ENCODE measurements at places on chromosomes 6 and 20.

DNA sequence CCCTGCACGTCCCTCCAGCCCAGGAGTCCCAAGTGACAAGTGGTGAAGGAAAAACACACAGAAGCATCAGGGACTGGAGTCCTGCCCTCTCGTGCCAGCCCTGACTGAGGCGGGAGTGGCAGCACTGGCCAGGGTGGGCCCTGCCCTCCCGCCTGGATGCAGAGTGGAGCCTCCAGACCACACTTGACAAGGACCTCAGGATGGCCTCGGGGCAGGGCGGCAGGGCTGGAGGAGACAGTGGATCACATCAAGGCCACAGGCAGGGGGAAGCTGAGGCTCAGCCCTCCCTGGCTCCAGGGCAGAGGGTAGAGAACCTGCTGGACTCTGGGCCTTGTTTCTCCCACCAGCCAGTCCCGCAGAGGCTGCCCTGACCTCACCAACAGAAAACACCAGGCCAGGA is 128.8 kb upstream of the CDH4 start:
- no peak for DNase-seq

GRCh38 chr6:139473731-139474130 is 99.3 kb upstream of the CITED2 start:
- no peak for DNase-seq

DNA sequence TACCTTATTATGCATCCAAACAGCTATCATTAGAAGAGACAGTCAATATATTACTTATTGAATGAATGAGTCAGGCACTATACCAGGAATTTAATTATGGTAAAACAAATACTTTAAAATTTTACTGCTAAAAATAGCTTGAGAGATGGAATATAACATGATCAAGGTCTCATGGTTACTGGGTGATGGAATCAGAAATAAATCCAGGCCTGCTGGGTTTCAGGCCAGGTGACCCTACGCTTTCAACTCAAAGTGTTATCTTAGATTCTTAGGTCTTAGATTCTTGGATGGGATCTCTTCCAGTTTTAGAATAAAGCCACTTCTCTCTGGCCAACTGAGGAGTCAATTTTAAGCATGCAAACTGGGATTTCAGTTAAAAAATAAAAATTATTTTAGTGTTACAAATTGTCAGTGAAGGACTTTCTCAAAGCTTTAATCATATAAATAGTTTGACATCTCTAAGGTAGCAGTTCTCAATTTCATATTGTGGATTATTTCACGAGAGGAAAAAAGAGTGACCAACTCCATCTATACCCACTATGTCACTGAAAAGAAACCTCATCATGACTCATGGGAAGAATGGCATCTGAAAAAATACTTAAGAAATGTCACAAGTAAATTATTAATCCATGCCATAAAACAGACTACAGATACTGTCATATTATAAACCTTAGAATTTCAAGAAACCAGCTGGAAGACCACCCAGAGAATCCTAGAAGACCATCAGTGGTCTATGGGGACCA is 283.4 kb upstream of the RUNX2 start:
- DNase-seq = no peak

- no peak for DNase-seq
Observed at GRCh38 chr6:112040956-112041355, 12.9 kb upstream of the CCN6 start.

DNA sequence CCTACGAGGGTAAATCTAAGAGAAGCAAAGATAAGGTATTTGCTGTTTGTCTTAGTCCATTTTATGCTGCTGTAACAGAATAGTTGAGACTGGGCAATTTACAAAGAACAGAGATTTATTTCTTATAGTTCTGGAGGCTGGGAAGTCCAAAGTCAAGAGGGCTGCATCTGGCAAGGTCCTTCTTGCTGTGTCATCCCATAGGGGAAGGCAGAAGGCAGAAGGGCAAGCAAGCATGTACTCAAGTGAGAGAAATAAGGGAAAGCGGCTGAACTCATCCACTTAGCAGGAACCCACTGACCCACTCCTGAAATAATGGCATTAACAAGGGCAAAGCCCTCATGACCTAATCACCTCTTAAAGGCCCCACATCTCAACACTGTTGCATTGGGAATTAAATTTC is 102.7 kb downstream of the AGPAT4 start:
- no peak for DNase-seq

DNA sequence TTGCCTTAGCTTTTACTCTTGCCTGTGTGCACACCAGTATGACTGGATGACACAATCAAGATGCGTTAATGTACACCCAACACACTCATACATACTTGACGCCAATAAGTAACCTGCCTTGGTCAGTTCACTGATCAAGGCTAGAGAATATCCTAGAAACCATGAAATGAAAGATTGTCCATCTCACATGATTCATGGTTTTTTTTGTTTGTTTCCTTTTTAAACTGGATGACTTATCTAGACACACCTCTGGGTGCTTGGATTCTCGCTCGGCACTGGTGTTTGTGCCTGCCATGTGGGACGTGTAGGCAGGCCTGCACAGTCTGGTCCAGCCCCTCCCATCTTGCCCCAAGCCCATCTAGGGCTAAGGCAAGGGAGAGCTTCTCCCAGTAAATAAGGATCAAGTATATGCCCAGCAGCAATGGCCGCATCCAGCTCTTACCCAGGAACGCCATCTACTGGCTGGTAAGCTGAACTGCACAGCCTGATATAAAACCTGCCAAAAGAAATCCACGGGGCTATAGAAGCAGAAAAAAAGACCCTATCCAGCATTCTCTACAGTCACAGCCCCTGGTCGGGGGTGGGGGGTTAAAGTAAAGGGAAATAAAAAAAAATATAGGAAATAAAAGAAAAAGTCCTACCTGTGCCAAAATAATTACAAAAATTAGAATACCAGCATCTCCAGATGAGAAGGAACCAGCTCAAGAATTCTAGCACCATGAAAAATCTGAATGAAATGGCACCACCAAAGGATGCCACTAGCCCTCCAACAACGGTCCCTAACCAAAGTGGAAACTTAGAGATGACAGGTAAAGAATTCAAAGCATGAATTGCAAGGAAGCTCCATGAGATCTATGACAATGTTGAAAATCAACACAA is 73.3 kb downstream of the OTOR start:
- DNase-seq = no peak

DNA sequence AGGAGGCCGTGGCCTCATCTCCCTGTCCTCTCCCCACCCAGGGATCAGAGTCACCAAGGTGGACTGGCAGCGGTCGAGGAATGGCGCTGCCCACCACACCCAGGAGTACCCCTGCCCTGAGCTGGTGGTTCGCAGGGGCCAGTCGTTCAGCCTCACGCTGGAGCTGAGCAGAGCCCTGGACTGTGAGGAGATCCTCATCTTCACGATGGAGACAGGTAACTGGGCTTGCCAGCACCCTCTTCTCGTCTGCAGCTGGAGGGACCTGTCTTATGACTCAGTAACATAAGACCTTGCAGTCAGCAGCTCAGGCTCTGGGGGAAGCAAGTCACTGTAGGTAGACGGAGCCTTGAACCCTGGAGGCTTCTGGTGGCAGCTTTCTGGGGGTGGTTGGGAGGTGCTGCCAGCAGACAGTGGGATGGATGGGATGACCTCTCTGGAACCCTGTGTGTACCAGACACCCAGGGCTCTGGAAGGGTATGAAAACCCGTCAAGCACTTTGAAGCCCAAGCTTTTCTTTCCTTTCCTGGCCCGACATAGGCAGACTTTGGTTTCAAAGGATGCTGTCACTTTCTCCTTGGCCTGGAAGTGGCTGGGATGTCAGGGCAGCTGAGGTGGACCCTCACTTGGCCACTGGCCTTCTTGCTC is 13.8 kb downstream of the TGM6 start:
- DNase-seq = no peak

GRCh38 chr20:11219192-11219591 is 545.4 kb upstream of the JAG1 start:
- no peak for DNase-seq

- no peak for DNase-seq
Observed at GRCh38 chr6:106446287-106446885, 85.9 kb downstream of the CRYBG1 start.

- no peak for DNase-seq
Observed at GRCh38 chr20:684676-685319, 9.2 kb upstream of the SCRT2 start.

GRCh38 chr6:1747531-1747930 is 137.8 kb downstream of the FOXC1 start:
- no peak for DNase-seq

GRCh38 chr6:32175322-32175710 is 568 bp downstream of the AGPAT1 start:
- no peak for DNase-seq

GRCh38 chr6:161367472-161367871 is 93.6 kb upstream of the AGPAT4 start:
- no peak for DNase-seq

DNA sequence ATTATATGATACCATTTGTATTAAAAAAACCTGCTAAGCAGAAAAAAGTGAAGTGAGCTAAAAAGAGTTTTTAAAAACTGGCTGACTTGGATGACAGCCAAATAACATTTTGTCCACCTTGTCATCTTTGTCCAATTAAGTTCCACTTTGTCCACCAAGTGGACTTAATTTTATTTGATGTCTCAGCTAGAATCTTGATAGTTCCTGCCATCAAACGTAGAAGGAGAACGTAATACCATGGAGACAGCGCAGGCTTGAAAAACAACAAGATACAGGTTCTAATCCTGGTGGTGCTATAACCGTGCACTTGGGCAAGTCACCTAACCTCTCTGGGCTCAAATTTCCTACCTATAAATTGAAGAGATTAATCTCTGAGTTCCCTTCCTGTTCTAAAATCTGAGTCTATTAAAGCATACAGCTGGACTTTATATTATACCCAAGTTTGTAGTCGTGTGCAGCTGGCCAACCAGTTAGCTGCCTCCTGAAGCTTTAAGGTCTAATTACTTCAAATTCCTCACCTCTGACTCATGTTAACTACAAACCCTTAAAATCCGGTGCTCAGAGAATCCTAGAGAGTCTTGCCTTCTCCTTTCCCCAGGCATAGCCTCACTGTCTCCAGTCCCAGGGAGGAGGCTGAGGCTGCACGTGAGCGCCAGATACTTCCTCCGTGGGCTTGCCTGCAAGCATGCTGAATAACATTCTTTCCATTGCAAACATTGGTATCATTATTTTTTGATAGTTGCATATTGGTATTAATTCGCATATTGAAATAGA is 16.8 kb downstream of the TMEM244 start:
- DNase-seq = no peak

GRCh38 chr6:93036835-93037234 is 382.5 kb downstream of the EPHA7 start:
- DNase-seq = no peak
